NCI-H345 (cell line): ENCODE measurements at places on chromosomes 6 and 20.
A peak's percentile ranks its signal among the peaks of the same experiment; 100 is the strongest.

- no peak for DNase-seq
Measured at GRCh38 chr6:155452576-155452975, 3.1 kb downstream of the NOX3 start.

- DNase-seq, result no peak
Measured at GRCh38 chr20:52864916-52865605, 107.1 kb upstream of the TSHZ2 start.

GRCh38 chr20:53865901-53866793, 204.2 kb downstream of the BCAS1 start:
- DNase-seq, result no peak

DNA sequence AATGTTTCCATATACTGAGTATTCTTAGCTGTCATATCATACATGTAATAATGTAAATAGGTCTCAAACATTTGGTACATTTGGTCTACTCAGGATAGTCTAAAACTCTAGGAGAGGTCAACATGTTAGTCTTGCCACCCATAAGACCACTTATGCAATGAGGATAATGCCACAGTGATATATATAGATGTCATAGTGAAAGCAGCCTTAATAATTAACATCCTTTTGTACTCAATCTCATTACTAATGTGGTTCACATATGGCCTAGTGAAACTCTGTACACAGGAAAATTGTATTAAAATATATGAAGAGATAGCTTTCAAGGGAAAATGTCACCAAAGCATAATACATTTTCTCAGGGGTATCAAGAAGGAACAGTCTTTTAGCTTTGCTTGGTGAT, 577.9 kb downstream of the TFAP2B start:
- DNase-seq, result no peak

DNA sequence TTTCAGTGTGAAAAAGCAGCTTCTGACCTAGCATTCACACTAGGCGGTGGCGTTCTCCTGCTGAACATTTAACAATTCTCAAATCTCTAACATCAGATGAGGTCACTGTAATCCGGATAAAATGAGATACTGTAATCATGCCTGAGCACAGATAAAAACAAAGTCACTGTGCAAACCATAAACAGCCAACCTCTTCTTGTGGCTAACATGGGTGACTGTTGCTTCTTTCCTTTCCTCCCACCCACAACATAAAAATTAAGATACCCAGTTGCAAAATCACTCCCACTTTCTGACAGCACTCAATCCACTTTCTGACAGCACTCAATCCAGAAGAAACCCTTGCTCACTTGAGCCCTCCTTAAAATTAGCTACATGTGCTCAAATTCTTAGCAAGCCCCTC, 11.5 kb upstream of the ALDH8A1 start:
- DNase-seq, result no peak

DNA sequence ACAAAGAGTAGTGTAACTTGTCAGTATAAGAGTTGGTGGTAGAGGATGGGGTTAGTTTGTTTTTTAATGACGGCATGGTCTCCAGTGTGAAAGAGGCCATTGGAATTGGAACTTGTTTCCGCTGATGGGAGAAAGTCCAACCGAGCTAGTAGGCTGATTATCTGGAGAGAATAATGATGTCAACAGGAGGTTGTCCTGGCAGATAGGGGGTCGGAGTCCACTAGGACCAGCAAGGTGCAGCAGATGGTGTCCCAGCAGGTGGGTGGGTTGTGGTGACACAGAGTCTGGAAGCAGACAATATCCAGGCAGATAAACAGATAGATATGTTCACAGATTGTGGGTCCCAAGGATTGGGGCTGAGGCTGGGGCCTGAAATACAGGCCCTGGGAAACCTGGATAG, 35.1 kb downstream of the PKIB start:
- no peak for DNase-seq

DNA sequence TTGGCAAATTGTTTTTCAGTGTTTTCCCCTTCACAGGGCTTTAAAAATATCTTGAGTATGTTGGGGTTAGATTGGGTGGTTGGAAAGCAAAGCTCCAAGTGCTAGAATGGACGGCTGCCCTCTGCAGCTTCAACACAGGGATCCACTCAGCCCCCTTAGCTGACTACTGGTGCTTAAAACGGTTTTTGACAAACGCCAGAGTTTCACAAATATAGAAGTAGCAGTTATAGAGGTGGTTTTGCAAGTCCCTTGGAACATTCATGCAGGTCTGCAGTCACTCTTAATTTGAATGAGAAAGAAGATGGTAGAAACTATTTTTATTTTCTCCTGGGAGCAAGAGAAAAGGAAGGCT, 175.9 kb downstream of the ARID1B start:
- DNase-seq, result no peak

DNA sequence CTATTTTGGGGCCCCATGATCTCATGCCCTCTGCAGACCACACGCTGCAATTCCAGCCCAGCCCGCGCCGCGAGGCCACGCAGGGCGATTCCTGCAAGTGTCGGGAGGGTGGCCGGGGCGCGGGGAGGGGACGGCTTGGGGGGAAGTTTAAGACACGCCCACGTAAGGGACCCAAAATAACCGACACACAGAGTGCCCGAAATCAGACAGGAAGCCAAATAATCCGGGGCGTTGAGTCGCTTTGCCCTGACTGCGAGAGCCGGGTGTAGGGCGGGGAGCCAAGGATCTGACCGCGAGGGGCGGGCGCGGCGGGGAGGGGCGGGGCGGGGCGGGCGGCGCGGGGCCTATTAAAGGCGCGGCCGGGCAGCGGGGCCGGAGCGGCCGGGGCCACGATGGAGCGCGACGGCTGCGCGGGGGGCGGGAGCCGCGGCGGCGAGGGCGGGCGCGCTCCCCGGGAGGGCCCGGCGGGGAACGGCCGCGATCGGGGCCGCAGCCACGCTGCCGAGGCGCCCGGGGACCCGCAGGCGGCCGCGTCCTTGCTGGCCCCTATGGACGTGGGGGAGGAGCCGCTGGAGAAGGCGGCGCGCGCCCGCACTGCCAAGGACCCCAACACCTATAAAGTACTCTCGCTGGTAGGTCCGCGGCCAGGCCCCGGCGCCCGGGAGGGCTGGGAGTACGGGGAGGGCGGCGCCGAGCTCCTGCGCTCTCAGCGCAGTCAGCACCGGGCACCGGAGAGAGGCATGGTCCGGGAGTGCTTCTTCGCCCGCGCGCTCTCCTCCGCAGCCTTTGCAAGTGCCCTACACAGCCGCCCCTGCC, at the start of gene ENPP1:
ENPP1 (plus strand) TSS at position 377 of the 816 bp plus-strand sequence; CDS start at position 393, 16 bp downstream.
- DNase-seq, result peak; percentile 42

DNA sequence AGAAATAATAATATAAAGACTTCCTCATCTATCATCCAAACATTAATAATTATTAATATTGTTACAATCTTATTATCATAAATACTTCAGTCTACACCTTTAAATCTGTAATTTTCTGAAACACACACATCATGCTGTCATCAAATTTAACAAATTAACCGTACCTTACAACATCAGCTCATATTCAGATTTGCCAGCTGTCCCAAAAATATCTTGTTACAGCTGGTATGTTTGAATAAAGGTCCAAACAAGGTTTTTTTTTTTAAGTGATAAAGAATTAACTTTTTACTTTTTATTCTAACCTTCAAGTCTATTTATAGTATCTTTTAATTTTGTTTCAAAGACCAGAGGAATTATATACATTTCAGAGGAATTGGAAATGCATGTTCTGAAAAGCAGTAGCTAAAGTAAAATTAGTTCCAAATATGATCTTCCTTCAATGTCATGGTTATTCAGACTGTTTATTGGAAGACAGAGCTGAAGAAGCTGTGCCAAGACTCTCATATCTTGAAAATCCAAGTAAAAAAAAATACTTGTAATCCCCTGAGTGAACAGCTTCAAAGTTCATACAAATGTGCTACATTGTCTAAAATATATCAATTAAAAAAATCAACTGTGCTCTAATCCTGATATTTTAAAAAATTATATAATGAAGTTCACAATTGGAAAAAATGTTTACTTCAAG, 161.7 kb upstream of the BMP5 start:
- no peak for DNase-seq

DNA sequence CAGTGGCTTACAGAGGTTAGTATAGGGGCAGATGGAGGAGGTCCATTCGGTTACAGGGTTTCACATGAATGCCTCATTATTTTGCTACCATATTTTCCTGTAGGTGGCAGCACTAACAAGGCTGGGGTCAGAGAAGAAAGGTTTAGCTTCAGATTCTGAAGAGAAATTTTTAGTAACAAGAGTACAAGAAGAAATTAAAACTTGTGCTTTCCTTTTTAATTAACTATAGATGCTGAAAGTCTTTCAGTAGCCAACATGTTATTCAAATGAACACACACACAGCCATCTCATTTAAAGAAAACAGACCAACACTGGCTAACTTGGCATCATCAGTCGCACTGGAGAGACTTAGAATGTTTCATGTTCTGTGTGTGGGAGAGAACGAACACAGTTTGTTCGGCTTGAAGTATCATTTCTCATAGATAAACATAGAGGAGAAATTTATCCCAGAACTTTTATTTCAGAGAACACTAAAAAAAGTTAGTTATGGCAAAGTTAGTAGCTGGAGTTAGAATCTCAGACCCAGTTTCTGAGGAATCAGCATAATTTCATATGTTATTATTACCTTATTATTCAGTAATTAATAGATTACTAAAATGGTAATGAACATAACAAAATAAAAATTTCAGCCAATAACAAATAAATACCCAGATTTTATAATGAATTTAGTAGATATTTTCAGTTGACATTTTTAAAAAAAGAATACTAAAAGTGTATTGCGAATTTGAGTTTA, 314.0 kb upstream of the RSPO3 start:
- DNase-seq, result peak; percentile 17

GRCh38 chr6:69813508-69813907, 16.7 kb upstream of the LMBRD1 start:
- DNase-seq, result no peak

DNA sequence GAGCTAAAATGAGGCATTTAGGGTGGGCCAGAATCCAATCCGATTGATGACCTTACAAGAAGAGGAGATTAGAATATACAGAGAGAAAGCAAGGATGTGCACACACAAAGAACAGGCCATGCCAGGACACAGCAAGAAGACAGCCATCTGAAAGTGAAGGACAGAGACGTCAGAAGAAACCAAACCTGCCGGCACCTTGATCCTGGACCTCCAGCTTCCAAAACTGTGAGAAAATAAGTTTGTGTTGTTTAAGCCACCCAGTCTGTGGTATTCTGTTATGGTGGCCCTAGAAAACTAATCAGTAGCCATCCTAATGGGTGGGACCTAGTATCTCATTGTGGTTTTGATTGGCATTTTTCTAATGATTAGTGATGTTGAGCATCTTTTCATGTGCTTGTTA, 39.7 kb upstream of the ME1 start:
- no peak for DNase-seq

GRCh38 chr20:57672953-57673575, 36.8 kb downstream of the PMEPA1 start:
- DNase-seq, result no peak

DNA sequence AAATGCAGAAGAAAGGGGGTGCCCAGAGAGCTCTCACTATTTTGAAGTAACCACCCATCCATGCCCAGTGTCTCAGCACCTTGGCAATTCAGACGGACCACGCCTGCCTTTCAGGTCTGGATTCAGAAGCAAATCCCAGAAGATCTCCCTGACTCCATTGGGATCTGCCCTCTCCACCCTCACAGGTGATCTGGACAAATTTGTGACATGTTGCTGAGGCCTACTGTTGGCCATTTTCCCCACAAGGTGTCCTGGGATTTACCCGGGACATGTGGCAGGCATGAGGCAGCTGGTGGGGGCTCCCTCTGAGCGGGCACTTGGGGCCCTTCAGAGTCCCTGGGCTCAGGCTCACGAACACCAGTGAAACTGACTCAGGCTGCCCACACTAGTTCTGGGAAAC, 51.9 kb upstream of the IYD start:
- DNase-seq, result no peak

DNA sequence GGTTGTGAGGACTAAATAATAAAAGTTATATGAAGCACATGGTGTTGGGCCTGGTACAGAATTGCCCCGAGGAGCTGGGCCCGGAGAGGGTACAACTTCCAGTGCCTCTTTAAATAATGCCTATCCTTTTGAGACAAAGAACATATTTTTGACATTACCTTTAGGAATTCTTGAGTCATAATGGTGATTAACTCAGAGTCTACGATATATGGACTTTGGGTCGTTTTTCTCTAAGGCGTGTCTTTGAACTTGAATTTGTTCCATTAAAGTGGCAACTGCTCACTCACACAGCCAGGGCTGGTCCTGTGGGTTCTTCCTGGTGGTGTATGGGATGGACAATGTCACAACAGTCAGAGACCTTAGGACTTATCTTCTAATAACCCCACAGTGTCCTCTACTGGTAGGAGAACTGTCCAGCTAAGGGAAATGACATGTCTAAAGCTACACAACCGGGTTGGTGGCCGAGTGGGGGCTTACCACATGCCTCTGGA, 106.5 kb downstream of the CDC5L start:
- DNase-seq, result no peak

DNA sequence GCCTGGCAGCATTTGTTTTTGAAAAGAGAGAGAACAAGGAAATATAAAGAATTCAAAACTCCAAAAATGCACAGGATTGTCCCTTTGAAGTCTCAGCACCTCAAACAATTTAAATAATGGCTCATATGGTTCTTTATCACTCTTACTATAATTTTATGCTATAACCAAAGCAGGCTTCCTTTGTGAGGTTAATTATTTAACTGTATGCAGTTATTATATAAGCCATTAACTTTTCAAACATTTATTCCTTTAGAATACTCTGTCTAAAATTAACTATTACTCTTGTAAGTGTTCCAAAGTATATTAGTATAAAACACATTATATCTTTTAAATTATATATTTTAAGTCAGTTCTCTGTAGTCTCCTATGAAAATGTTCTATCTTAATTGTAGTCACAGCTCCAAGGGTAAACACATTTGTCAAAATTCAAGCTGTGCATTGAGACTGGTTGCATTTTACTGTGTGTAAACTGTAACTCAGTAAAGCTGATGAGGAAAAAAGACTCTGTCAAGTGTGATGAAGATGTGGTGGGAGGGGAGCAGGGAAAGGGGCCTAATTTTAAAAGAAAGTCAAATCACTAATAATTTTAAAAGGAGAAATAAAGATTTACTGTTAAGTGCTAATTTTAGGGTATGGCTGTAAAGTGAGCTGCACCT, 20.0 kb upstream of the PLAGL1 start:
- no peak for DNase-seq

- no peak for DNase-seq
Measured at GRCh38 chr20:6426287-6426891, 303.6 kb upstream of the FERMT1 start.

DNA sequence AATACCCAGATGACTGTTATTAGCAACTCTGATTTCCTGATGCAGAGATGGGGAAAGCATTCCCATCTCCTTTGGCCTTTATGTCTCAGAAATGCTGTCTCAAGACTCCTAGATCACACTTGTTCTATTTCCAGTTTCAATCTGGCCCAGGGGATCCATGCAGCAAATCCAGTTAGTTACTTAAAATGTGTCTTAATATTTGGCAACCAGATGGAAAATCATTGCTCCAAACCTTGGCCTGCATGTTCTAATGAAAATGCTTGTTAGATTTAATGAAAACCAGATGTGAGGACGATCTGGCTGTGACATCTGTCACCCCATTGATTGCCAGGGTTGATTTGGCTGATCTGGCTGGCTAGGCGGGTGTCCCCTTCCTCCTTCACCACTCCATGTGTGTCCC, 125.2 kb downstream of the TSHZ2 start:
- no peak for DNase-seq

- no peak for DNase-seq
Measured at GRCh38 chr20:60001108-60001507, 42.9 kb downstream of the CDH26 start.

- DNase-seq, result no peak
Measured at GRCh38 chr20:60086821-60087562, 128.8 kb downstream of the CDH26 start.

- DNase-seq, result no peak
Measured at GRCh38 chr20:14378326-14378725, 40.9 kb upstream of the FLRT3 start.

- no peak for DNase-seq
Measured at GRCh38 chr6:166586424-166587156, at the start of gene RAMACL. TSS of gene RAMACL (minus strand) at chr6:166586678. CDS start at chr6:166586477, 201 bp downstream.
